CD8-positive, alpha-beta memory T cell (primary cell): ENCODE measurements at places on chromosomes 7 and 10. TPM values are rescaled to one million over a fixed set of nuclear protein-coding genes. Genes with fewer than 3 reads are reported as not detected.

DNA sequence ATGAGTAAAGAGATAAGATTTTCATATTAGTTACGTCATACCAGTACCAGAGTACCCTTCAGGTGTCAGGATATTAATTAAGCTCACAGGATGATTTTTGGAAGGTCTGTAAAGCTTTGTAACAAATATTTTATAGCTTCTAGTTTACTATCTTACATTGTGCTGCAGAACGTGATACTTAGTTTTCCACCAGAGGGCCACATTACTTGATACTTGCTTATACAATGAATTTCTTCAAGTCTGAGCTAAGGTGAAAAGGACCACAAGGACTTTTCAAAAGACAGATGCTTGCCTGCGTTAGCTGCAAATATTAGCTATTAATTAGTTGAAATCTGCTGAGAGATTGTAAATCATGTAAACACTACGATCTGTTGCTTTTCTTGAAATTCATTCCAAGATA, 12.2 kb downstream of the FOXP2 start:
- DNase-seq: no peak

DNA sequence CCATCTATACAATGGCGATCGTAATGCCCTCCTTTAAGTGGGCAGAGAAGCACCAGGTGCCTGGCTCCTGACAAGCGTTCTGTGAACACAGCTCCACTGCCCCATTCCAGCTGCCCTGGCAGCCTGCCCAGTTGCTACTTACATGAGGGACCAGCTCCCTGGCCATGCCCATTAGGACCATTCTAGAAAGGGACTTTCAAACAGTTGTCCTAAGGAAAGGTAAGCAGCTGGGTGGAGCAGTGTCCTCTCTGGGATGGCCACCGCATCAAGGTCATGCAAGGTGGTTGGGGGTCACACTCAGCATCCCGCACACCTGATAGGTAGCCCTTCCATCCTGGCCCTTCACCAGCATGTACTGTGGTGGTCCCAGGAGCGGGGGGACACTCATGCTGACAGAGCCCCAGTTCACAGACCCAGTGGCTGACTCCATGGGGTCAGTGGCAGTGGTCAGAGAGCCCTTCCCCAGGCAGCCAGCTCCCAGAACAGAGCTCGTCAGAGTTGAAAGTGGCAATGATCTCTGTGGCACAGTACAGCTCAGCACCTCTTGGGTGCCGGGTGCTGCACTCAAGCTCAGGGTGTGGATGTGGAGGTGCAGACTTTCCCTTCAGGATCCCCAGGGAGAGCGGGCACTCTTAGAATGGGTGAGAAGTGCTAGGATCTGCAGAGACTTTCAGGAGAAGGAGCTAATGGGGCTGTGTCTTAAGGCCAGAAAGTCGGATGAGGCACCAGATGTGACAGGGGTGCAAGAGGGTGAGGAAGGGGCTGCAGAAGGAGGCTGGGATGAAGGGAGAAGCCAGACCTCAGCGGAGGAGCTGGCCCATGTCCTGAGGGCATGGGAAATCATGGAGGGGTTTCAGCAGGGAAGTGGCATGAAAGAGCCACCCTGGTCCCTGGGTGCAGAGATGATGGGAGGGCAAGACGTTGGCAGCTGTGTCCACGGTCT, 10.9 kb downstream of the MMRN2 start:
- DNase-seq: no peak

Gene CYP2C18
- total RNA-seq: 0.09 TPM

- no peak for DNase-seq
Observed at GRCh38 chr7:157860406-157860805, 523.6 kb downstream of the DNAJB6 start.

- DNase-seq: no peak
Observed at GRCh38 chr7:46879783-46880182, 702.1 kb downstream of the TNS3 start.

DNA sequence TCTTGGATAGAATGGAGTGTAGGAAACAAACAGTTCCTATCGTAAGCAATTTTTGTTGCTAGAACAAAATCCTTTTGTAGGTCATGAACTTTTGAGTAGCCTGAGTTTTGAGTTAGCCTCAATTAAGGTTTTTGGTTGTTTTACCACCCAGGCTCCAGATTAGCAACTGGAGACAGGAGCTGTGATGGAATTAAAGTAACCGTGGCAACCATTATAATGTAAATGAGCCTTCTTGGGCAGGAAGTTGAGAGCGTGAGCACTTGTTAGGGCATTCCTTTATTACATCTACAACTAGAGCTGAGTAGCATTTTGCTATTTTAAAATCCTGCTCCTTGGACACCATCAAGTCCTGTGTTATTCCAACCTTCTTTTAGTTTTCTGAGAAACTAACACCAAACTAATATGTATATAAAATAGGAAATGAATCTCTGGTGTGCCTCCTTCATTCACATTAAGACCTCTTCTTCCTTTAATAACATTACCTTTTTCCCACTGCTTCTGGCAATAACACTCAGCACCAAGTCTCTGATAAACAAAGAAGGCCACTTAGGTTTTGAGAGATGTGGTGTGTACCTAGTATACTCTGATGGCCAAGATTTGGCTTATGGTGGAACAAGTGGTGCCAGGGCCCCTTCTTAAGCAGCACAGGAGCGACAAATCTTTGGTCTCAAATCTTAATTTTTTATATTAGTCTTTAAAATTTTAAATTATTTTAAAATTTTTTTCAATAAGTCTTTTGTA, 34.0 kb downstream of the AHCYL2 start:
- no peak for DNase-seq

Gene TEX47
- not detected for total RNA-seq

Gene JCAD
- 0.02 TPM for total RNA-seq

Gene VSTM2A
- not detected for total RNA-seq
